ENCODE measurements at places on chromosomes 4 and X.

DNA sequence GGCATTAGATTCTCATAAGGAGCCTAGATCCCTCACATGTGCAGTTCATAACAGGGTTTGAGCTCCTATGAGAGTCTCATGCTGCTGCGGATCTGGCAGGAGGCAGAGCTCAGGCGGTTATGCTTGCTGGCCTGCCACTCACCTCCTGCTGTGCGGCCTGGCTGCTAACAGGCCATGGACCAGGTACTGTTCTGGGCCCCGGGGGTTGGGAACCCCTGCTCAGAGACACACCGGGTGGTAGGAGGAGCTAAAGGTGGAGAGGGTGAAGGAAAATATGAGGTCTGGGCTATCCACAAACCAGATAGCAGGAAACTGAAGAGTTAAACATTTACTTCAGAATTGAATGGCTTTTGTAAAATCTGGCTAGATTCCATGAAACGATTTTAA is 5.9 kb upstream of the F11 start:
- DNase-seq, result no peak

DNA sequence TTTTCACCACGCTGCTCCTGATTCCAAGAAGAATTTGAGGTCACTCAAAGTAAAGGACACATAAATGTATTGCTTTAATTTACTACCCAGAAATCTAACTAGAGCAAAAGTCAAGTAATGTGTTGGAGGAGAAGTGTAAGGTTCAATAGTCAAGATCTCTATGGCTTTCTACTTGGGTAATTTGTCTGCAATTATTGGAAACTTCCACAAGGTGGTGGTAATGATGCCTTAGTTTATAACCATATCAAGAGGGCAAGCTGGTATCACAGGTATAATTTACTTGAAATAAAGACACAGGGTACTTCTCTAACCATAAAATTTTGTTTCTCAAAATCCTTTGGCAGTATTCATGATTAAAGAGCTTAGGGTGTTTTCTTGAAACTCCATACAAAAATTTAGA is 10.2 kb upstream of the GRIA3 start:
- no peak for DNase-seq

- no peak for DNase-seq
Measured at GRCh38 chr4:7653510-7654369, 219.0 kb upstream of the PSAPL1 start.

DNA sequence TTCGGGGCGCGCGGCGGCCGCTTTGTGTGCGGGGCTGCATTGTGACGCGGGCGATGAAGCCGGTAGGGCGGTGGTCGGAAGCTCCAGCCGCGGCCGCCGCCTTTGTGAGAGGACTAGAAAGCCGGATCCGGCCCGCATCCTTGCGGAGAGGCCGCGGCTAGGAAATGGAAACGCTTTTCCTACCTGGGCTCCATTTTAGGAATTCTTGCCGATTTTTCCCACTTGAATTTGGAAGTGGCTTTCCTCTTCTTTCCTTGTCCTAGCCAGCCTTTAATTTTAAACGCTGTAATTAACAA is 708 bp downstream of the TMSB4X start:
- DNase-seq, result no peak

- DNase-seq, result no peak
Measured at GRCh38 chr4:60657041-60657440, 543.1 kb upstream of the ADGRL3 start.

- DNase-seq, result no peak
Measured at GRCh38 chrX:112851161-112851779, 10.6 kb upstream of the AMOT start.

Measured in amniotic epithelial cell (primary cell).